ENCODE measurements at places on chromosomes 11 and 22. TPM values are rescaled to one million over a fixed set of nuclear protein-coding genes. Genes with fewer than 3 reads are reported as not detected.

Gene TPP1
- 93.3 TPM for total RNA-seq

Gene SHANK2
- not detected for total RNA-seq

Gene SLC22A9
- total RNA-seq = not detected

Gene SBF1
- total RNA-seq = 181 TPM

Gene CRYBB3
- not detected for total RNA-seq

Gene MMP1
- not detected for total RNA-seq

Gene GRIA4
- total RNA-seq = not detected

Gene OR51I2
- not detected for total RNA-seq

Gene ZW10
- 5.0 TPM for total RNA-seq

Gene PIH1D2
- not detected for total RNA-seq

Gene RASD2
- total RNA-seq = 0.24 TPM

Gene POLR2F
- 36.2 TPM for total RNA-seq

Gene TRPM5
- total RNA-seq = 0.54 TPM

Gene LRRN4CL
- 0.38 TPM for total RNA-seq

Gene OR8D1
- not detected for total RNA-seq

Gene SESN3
- 89.8 TPM for total RNA-seq

Gene IFITM10
- 2.0 TPM for total RNA-seq

Gene MUC2
- not detected for total RNA-seq

Gene FAM181B
- total RNA-seq = 0.10 TPM

Gene RPS25
- 2,009 TPM for total RNA-seq

Gene KLHDC7B
- total RNA-seq = 6.8 TPM

Gene BID
- total RNA-seq = 64.6 TPM

Gene RIMBP3B
- not detected for total RNA-seq

Gene TYR
- not detected for total RNA-seq

Gene MRGPRX3
- total RNA-seq = not detected

Gene SLC6A5
- total RNA-seq = not detected

Gene NAV2
- total RNA-seq = 2.2 TPM

Gene TNNI2
- total RNA-seq = 8.8 TPM

Gene CYP2D6
- total RNA-seq = 10.6 TPM

Gene GPHA2
- total RNA-seq = not detected

Gene BCO2
- total RNA-seq = 1.6 TPM

Gene PARVB
- 8.1 TPM for total RNA-seq

Gene UPK3A
- total RNA-seq = not detected

Gene STX3
- 20.6 TPM for total RNA-seq

Gene ZBTB16
- 3.0 TPM for total RNA-seq

Gene SPTBN2
- 0.02 TPM for total RNA-seq

Gene ZC3H12C
- 1.8 TPM for total RNA-seq

Gene PRRG4
- total RNA-seq = not detected

Gene LARGE2
- 4.8 TPM for total RNA-seq

Gene SLC17A6
- not detected for total RNA-seq

Gene ELF5
- total RNA-seq = not detected

Gene CRYBB1
- not detected for total RNA-seq

Gene MAML2
- 81.3 TPM for total RNA-seq

Gene GPR83
- 0.12 TPM for total RNA-seq

Gene PPME1
- total RNA-seq = 19.6 TPM

Gene C11orf16
- not detected for total RNA-seq

Gene FAM83F
- total RNA-seq = 10.6 TPM

Gene PTGDR2
- 4.5 TPM for total RNA-seq

Gene DDI1
- total RNA-seq = not detected

Gene HPX
- 1.8 TPM for total RNA-seq

Gene SAA4
- not detected for total RNA-seq

Gene PATE4
- not detected for total RNA-seq

Gene PATE2
- not detected for total RNA-seq

Gene HBD
- not detected for total RNA-seq

Gene GGT5
- 0.38 TPM for total RNA-seq

Gene MYOD1
- total RNA-seq = not detected

All from naive thymus-derived CD4-positive, alpha-beta T cell (primary cell).